ENCODE measurements at places on chromosomes 1 and 21. TPM values are rescaled to one million over a fixed set of nuclear protein-coding genes. Genes with fewer than 3 reads are reported as not detected.

Gene NHLH1
- total RNA-seq = 0.29 TPM

Gene XPR1
- 15.4 TPM for total RNA-seq

Gene CD160
- total RNA-seq = 0.10 TPM

Gene GORAB
- total RNA-seq = 11.9 TPM

Gene KIF21B
- 113 TPM for total RNA-seq

Gene OR2L3
- not detected for total RNA-seq

Gene F5
- 9.3 TPM for total RNA-seq
